ENCODE measurements at places on chromosomes 16 and 17.

GRCh38 chr16:510066-510825, 17.3 kb upstream of the CAPN15 start:
- no peak for DNase-seq

DNA sequence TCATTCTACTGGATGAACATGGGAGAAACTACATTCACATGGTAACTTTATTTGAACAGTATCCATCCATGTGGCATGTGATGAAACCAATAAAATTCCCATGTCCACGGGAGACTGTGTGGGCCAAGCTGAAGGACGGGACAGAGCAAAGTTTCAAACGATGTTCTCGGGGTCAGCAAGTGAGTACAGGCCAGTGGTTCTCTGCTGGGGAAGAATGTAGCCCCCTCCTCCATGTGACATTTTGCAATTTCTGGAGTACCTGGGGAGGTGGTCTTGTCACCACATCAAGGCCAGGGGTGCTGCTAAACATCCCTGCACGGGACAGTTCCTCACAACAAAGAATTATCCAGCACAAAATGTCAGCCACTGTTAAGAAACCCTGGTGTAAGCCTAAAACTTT, 7.4 kb upstream of the TANGO6 start:
- DNase-seq: no peak

GRCh38 chr16:81165411-81166097, 69.4 kb upstream of the GCSH start:
- no peak for DNase-seq

DNA sequence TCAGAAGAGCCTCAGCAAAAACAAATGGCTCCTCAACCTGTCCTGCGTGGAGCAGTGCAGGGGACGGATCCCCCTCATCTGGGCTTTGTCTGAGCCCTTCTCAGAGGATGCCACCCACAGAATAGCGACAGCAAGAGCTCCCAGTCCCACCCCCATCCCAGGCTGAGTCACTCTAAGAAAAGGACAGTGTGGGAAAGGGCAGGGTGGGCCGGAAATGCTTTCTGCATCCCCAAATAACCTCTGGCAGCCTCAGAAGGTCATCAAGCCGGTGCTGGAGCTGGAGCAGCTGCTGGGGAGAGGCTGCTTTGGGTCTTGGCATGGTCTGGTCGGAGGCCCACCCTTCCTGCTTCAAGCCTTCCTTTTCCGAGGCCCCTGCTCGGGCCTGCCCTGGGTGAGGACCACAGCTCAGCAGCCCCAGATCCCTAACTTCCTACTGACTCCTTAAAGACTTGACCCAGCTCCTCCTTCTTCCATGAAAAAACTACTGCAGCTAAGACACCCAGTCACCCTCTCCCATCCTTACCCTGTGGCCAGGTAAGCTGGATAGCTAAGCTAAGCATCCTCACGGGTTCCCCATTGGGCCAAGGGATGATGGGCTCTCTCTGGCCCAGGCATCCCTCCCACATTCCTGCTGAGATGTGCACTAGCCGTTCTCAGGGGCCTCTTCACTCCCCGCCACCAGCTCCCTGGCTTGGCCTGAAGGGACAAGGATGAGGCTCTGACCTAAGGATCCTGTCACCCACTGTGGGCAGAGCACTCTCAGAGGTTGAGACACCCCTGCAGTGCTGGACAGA, 8.7 kb downstream of the SLC12A4 start:
- DNase-seq: no peak

DNA sequence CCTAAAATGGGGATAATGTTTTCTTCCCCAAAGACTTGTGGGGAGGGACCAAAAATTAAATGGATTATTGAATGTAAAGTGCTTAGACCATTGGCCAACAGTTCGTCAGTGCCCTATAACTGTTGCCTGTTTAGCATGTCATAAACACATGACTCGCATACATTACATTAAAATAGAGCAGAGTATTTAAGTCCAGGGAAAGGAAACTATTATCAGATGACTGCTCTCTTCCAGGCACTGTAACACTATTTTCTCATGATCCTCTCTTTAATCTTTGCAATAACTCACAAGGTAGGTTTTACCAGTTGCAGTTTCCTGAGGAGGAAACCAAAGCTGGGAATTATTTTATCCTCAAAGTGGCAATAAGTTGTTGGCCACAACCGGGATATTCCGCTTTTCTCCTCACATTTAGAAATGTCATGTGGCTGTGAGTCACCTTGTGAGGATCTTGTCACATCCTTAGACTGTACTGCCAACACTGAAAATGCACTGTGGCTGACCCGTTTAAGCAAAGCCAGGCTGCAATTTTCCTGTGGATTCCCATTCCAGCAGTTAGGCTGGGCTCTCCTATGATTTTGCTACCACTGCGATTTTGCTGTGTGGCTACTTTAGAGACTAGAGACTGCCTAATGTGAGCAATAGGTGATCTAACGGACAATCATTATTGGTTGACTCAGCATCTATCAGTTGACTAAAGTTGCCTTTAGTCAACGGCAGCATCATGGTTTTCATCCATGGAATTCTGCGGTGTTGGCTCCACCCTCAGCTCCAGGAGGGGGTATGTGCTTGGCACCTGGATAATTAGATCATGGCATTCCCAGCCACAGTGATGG, 58.3 kb upstream of the DHX40 start:
- no peak for DNase-seq

Measured in natural killer cell (primary cell).